ENCODE measurements at places on chromosomes 5 and 9.

GRCh38 chr5:102910240-102911226 is 155.4 kb downstream of the PAM start:
- DNase-seq, result no peak

GRCh38 chr9:110923601-110924000 is 114.7 kb downstream of the LPAR1 start:
- no peak for DNase-seq

GRCh38 chr5:170691657-170692056 is 91.9 kb upstream of the GABRP start:
- DNase-seq, result peak; percentile 43

- DNase-seq, result no peak
These were observed 252.9 kb upstream of the MPDZ start for GRCh38 chr9:13532407-13532806.

DNA sequence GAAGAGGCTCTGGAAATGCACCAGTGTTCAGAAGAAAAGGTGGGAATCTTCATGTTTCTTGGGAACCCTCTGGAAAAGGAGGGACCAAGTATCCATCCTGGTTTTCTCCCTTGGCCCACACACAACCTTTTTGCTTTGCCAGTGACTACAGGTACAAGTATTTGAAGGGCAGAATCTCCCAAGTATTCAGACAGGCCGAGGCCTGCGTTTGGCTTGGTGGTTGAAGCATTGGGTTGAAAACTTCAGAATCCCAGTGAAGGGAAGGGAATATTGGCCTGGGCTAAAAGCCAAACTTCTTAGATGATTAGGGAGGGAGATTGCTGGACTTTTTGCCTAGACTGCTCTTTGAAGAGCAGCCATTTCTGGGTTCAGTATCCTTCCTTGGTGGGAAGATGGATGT is 71.9 kb downstream of the UBAP1 start:
- DNase-seq, result no peak
